ENCODE measurements at places on chromosomes 7 and 10.

DNA sequence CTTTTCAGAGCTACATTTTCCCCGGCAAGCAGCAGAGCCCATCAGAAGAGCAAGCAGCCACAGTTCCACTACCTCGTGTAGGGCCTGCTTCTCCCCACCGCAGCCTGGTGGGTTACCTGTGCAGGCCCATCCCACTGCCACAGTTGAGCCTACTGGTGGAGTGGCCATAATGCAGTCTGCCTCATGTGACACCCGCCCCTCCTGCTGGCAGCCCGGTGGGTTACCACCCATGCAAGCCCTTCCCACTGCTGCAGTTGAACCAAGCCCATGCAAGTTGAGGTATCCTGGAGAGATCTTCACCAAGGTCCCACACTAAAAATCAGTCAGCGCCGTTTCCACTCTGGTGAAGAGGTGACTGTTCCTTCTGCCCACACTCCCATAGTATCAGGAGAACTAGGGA, 32.1 kb upstream of the CNNM1 start:
- DNase-seq: peak; percentile 6

DNA sequence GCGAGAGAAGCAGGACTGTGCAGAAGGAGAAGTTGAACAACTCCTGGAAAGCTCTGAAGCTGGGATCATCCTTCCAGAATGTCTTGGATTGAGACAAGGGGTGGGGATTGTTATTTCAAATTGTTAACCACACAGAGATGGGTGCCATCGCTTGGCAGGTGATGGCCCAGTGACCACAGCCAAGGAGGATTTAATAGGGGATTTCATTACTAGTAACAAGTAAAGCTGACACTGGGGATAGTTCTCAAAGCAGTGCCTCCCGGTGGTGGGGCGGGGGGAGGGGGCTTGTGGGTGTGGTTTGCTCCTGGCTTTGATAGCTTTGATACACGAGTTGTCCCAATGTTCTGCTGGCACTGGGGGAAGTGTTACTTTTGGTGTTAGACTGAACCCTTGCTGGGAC, 59.2 kb downstream of the ZNF503 start:
- no peak for DNase-seq

DNA sequence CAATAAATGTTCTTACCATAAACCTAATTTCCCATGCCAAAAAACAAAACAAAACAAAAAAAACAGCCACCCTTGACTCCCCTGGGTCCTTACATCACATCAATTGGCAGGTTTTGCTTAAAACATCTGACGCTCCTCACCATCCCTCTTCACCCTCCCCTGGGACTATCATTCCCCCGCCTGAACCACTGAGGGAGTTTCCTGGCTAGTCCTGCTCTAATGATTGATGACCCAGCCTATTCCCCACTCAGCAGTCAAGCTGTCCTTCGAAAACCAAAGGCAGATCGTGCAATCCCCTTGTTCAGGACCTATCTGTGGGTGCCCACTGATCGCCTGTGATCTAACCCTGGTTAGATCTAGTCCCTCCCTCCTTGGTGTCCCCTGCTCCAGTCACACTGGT, 11.2 kb upstream of the FRMPD2 start:
- no peak for DNase-seq

DNA sequence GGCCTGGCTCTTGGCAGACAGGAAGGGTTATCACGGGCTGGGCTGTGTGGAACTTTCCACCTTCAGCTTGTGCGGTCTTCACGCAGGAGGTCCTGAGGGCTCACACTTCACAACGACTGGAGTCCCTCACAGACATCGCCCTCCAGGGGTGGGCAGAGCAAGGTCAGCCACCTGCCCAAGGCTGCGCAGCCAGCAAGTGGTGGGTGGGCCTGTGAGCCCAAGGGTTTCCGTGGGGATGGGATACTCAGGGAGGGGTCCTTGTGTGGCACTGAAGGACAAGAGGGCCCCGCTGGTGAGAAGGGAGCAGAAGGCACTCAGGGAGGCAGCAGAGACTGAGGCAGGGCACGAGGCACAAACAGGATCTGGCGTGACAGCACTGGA, 22.0 kb downstream of the PDIA4 start:
- no peak for DNase-seq

DNA sequence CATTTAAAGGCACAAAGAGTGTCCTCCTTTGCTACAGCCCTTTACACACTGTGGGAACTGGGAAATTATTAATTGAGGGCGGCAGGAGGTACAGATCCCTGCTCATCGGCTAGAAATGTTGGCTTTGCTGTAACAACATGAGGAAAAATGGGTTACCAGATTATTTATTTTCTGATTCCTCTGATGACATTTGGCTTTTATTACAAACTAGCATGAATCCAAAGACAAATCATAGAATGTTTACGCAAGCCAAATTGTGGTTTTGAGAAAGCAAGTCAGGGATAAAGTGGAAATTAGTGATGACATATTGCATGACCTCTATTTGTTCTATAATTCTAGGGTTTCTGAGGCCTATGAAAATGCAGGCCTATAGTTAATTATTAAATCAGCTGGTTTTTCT, 126.1 kb upstream of the TMEM196 start:
- DNase-seq: peak; percentile 47

DNA sequence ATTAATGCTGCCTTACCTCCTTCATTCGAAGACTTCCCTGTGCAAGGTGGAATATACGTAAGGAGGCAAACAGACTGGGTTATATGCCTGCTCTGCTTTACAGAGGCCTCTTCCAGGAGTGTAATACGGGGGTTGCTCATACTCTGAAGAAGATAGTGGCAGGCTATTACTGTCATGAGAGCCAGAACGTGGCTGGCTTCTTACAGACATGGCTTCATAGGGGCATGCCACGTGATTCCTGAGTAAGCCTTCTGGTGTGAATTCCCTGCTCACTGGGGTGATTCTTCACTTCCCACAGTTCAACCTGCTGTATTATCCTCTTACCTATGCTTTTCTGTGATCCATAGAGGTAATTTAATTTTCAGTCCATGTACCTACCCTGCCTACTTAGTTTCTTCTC, 141.8 kb downstream of the ST7 start:
- DNase-seq: no peak

Data from Calu3 (cell line).